Left lung (tissue), 14 donors: ENCODE measurements at places on chromosomes 5 and 9. TPM values are rescaled to one million over a fixed set of nuclear protein-coding genes. Genes with fewer than 3 reads are reported as not detected.

- H3K4me1 ChIP-seq: no peaks in the 10 kb centered on the region
- H3K4me3 ChIP-seq: no peak overlapping the region
- DNase-seq: peak; percentile 63
- H3K27me3 ChIP-seq: no peaks in the 10 kb centered on the region
- H3K36me3 ChIP-seq: no peaks in the 10 kb centered on the region
Observed at GRCh38 chr9:92974161-92974661, 26.9 kb downstream of the FGD3 start.

GRCh38 chr5:1673042-1673677 lies 126.5 kb downstream of the MRPL36 start:
- H3K4me1 ChIP-seq: no peaks in the 10 kb centered on the region
- peaks cover 66% of the 10 kb centered on the region for H3K27me3 ChIP-seq
- H3K27ac ChIP-seq: no peak overlapping the region
- H3K36me3 ChIP-seq: no peaks in the 10 kb centered on the region
- H3K4me3 ChIP-seq: no peak overlapping the region

- H3K4me1 ChIP-seq: peaks cover 29% of the 10 kb centered on the region
- H3K4me3 ChIP-seq: no peak overlapping the region
- no peak overlapping the region for H3K27ac ChIP-seq
- no peaks in the 10 kb centered on the region for H3K27me3 ChIP-seq
- no peaks in the 10 kb centered on the region for H3K36me3 ChIP-seq
Observed at GRCh38 chr5:133049726-133050048, 2.1 kb upstream of the HSPA4 start.

DNA sequence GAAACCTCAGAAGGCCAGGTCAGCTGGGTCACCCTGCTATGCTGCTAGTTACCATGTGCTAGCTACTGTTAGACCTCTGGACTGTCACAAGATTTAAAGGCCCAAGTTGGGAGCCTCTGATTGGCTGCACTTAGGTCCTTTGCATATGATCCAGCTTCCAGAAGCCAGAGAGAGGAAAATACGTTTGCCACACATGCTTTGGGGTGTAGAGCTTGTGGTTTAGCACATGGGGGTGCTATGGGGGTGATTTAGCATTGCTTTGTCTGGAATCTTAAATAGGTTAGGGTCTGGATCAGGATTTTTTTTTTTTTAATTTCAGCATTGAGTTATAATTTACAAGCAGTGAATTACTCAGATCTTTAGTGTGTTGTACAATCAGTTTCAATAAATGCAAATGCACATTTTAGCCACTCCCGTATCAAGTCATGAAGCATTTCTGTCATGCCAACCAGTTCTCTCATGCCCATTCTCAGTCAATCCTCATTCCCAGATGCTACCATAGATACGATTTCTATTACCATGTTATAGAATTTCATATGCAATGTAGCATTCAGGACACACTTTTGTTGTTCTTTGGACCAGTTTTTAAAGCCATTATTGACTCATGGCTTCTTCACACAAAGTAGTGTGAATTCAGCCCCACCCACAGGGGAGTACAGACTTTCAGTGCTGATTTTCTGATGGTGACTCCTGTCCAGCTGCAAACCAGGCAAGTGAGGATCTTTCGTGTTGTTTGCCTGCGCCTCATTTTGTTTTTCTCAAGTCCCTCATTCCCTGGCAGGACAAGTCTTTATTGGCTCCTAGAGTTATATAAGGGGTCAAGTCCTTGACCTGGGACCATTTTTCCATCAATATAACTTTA lies 250.4 kb downstream of the LRRC70 start:
- H3K4me3 ChIP-seq: no peak overlapping the region
- DNase-seq: no peak
- H3K27ac ChIP-seq: no peak overlapping the region
- no peaks in the 10 kb centered on the region for H3K27me3 ChIP-seq

DNA sequence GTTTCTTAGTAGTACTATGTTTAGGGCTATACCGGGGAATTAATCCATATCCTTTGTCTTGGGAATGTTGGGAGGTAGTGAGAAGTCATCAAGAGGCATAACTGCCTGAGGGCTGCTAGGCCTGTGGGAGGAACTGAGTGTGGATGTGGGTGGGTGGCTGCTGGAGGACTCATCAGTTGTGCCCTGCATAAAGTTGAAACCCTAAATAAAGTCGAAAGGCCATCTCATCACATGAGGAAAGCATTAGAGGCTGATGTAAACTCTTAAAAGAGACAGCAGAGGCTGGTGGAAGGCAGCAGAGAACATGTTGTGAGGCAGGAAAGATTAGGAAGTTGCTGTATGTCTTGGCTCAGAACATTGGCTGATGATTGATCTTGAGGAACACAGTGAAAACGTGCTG lies 143.8 kb downstream of the MAST4 start:
- no peaks in the 10 kb centered on the region for H3K27me3 ChIP-seq
- H3K27ac ChIP-seq: peak overlapping the region; percentile 3
- no peak overlapping the region for H3K4me3 ChIP-seq
- no peaks in the 10 kb centered on the region for H3K36me3 ChIP-seq

DNA sequence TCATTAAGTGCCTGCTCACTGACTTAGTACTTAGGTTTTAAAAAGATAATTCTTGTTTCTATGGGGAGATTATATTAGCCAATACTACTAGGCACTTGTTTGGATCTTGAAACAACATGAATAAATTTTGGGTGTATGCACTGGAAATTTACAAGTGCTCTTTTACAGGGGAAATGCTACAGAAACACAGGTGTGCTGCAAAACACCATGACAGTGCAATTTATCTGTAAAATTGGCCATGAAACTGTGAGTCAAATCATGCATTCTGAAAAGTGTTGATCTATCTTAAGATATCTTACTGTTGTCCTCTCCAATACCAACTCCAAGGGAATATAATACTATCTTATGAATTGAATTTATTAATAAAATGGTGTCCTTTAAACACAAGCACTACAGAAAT lies 12.1 kb upstream of the PCDHB1 start:
- H3K27ac ChIP-seq: no peak overlapping the region
- no peak for DNase-seq
- no peaks in the 10 kb centered on the region for H3K4me1 ChIP-seq

- no peak overlapping the region for H3K4me3 ChIP-seq
- DNase-seq: no peak
- H3K4me1 ChIP-seq: no peaks in the 10 kb centered on the region
- H3K27ac ChIP-seq: no peak overlapping the region
Observed at GRCh38 chr5:57832875-57833274, 350.3 kb upstream of the ACTBL2 start.

GRCh38 chr9:124008694-124009530 lies 2.7 kb upstream of the LHX2 start:
- no peak overlapping the region for H3K4me3 ChIP-seq
- peaks cover 100% of the 10 kb centered on the region for H3K27me3 ChIP-seq
- H3K36me3 ChIP-seq: no peaks in the 10 kb centered on the region
- no peak for DNase-seq

- no peak overlapping the region for H3K4me3 ChIP-seq
- H3K27me3 ChIP-seq: no peaks in the 10 kb centered on the region
- H3K4me1 ChIP-seq: no peaks in the 10 kb centered on the region
- no peak overlapping the region for H3K27ac ChIP-seq
- H3K36me3 ChIP-seq: no peaks in the 10 kb centered on the region
- no peak for DNase-seq
Observed at GRCh38 chr5:113278976-113279375, 155.8 kb downstream of the TSSK1B start.

GRCh38 chr5:170497311-170498038 lies 6.3 kb upstream of the KCNIP1 start:
- no peak for DNase-seq
- H3K27ac ChIP-seq: no peak overlapping the region
- H3K4me3 ChIP-seq: no peak overlapping the region
- H3K27me3 ChIP-seq: no peaks in the 10 kb centered on the region
- no peaks in the 10 kb centered on the region for H3K4me1 ChIP-seq

DNA sequence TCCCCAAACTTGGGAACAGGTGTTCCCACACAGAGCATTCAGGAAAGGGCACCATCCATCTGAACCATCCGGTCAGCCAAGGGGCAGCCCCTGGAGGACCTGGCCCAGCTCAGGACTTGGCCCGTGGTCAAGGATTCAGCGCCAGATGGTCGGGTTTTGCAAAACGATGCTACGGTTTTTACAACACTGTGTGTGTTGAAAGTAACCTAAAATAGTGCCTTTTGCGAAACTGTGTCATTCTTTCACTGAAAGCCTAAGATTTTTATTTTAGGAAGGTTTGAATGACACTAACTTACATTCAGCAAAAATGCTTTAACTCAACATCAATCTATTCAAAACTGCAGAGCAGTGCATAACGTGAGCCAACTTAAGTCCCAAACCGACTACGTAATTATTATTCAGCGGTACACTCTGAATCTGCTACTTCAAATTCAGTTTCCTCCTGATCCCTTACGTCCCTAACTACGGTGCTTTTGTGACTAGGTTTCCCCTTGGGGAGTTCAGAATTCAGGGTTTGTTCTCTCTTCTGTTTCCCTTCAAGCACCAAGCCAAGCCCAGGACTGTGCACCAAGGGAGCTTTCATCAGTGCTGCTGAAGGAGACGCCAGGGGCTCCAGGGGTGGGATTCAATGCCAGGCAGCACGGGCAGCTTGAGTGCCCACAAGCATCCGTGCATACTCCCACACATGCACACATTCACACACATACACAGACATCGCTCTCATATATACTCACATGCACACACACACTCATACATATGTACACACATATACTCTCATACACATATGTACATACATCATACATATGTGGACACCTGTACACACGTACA lies 25.8 kb downstream of the LPCAT1 start:
- peaks cover 90% of the 10 kb centered on the region for H3K4me1 ChIP-seq
- H3K36me3 ChIP-seq: no peaks in the 10 kb centered on the region
- H3K4me3 ChIP-seq: no peak overlapping the region
- H3K27me3 ChIP-seq: no peaks in the 10 kb centered on the region
- no peak for DNase-seq

- no peak overlapping the region for H3K4me3 ChIP-seq
- peaks cover 30% of the 10 kb centered on the region for H3K4me1 ChIP-seq
- H3K27me3 ChIP-seq: no peaks in the 10 kb centered on the region
- H3K36me3 ChIP-seq: no peaks in the 10 kb centered on the region
- no peak overlapping the region for H3K27ac ChIP-seq
Observed at GRCh38 chr5:81297531-81297930, 3.9 kb upstream of the ZCCHC9 start.

Gene C9orf40
- polyA plus RNA-seq: 7.1 TPM

Gene IL17B
- polyA plus RNA-seq: 0.97 TPM
